Activated T-cell treated with anti-CD3 and anti-CD28 coated beads for 48 hours (primary cell): ENCODE measurements at places on chromosomes 5 and 9.
A peak's percentile ranks its signal among the peaks of the same experiment; 100 is the strongest.

DNA sequence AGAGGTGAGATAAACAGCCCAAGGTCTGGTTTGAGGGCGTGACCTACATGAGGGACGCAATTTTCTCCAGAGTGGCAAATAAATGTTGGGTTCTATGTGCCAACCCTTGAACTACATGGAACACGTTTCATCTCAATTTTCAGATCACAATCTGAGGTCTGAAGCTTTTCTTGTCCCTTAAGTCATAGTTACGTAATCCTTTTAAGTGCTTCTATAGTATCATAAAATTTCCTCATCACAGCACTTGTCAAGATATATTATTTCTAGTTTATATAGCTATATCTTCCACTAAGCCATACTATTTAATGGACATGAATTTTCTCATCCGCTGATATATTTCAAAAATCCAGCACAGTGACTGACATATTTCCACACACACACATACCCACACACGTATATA, 53.1 kb upstream of the GRIN3A start:
- DNase-seq, result no peak

GRCh38 chr5:128009403-128009802, 74.2 kb upstream of the SLC12A2 start:
- no peak for DNase-seq

DNA sequence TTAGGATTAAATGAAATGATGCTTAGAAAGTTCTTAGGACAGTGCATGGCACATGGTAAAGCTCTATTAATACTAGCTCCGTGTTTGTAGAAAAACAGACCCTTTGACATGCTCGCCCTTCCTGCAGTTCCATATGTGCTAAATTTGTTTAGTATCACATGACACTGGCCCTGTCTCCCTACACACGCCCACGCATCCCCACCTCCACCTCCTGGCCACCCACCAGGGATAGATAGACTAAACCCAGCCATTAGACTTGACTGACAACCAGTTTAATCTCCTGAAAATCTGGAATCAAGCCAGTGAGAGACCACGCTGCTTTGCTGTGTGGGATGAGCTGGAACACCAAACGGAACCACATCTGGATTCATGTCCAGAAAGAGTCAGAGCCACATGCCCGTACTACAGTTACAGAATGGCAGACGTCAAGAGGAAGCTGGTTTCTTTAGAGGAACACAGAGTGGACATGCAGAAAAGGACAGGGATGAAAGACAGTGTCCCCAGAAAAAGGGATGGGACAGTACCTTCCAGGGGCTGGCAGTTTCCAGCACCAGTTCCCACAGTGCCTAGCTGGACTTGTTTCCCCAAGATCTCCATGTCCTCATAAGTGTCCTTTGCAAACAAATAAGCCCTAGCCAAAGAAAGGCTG, 186.1 kb downstream of the PDZD2 start:
- no peak for DNase-seq

GRCh38 chr9:111983484-111983908, 86.9 kb downstream of the UGCG start:
- DNase-seq, result no peak

GRCh38 chr5:135398160-135398854, 724 bp downstream of the MACROH2A1 start:
- peak; percentile 29 for DNase-seq

DNA sequence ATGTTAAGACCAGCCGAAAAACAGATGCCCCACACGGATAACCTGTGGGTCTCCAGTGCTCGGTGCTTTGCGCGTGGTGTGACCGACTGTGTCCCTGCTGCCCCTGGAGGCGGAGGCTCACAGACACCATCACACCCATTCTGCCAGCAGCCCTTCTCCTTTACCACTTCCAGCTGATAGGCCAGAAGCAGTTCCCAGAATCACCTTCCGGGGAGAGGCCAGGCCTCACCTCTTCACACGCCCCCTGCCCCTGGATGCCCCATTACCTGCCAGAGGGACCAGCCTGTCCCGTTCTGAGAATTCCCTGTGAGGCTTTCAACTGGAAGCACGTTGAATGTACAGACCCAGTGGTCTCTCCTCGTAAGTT, 21.6 kb upstream of the LRRC14B start:
- DNase-seq, result no peak

- no peak for DNase-seq
These were observed 33.4 kb downstream of the SEMA5A start for GRCh38 chr5:9512457-9512856.

GRCh38 chr5:102853680-102854079, 98.6 kb downstream of the PAM start:
- no peak for DNase-seq

DNA sequence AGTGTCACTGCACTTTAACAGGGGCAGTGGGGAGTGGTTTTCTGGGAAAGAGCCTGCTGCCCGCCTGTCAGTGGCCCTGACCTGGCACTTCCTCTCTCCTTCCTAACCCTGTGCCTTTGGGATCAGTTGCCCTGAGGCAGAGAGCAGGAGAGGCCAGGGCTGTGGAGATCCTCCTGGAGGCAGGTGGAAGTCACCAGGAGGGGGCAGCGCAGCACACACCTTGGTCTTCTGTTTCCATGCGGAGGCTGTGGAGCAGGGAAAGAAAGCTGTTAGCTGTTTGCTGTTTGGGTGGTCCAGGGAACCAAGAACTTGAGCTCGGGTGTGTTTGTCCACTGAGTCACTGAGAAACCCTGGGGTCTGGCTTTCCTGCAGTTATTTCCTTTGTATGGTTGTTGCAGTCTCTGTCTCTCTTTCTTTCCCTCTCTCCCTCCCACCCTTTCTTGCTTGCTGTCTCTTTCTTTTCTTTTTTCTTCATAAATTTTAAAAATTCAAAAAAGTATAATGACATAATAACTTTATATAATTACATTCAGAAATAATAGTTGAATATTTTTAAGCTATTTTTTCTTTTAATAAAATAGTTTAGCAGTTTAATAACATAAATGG, 28.1 kb downstream of the NTRK2 start:
- DNase-seq, result peak; percentile 36

- no peak for DNase-seq
These were observed 229.7 kb upstream of the IRX4 start for GRCh38 chr5:2112173-2113025.

- DNase-seq, result no peak
These were observed 265.6 kb upstream of the FBXL7 start for GRCh38 chr5:15234366-15234765.

- DNase-seq, result no peak
These were observed 18.1 kb upstream of the ICE1 start for GRCh38 chr5:5404381-5404780.

DNA sequence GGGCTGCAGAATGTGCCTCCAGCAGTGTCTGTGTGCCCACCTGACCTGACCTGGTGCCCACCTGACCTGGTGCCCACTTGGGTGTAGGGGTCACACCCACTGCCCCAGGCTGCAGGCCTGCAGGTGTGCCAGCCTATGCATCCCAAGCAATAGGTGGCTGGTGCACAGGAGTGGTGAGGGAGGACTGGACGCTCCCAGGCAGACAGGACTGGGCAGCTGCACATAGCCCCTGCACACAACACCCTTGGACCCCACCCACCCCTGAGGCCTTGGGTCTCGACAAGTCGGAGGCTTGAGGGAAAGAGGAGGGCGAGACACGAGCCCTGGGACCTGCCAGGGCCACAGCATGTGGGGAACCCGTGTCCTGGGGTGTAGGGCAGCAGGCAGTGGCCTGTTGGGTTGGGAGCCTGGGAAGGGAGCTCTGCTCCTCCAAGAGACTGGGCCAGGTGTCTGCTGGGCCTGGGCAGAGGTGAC, 10.8 kb upstream of the NRARP start:
- DNase-seq, result no peak

DNA sequence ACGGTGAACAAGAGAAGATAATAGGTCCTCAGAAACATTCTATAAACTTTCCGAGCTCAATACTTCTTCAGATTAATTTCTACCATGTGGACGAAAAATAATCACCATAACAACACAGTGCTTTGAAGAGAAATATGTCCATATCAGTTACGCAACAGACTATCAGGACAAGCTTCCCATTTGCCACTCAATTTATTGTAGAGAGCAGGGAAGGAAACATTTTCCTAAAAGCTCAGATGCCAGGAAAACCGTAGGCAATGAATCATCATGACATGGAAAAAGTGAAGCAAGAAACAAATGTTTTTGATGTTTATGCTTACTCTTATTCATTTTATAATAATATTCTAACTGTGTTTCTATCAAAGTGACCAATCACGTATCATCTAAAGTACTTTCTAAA, 87.6 kb downstream of the S1PR3 start:
- no peak for DNase-seq

DNA sequence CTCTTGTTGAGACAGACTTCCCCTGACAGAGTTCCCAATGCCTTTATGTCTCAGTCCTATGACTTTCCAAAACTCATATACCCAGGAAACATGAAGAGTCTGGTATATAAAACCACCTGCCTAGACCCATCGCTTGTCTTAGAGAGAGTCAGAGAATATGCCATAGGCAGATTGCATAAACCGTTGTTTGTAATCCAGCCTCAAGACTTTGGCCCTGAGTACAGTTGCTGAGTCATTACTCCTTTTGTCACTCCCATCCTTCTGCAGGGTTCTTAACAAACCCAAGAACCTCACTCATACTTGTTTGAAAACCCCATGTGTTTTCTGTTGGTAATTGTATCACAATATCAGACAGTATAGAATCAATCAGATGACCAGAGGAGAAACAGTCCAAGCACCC, 616.3 kb downstream of the SLCO4C1 start:
- no peak for DNase-seq

DNA sequence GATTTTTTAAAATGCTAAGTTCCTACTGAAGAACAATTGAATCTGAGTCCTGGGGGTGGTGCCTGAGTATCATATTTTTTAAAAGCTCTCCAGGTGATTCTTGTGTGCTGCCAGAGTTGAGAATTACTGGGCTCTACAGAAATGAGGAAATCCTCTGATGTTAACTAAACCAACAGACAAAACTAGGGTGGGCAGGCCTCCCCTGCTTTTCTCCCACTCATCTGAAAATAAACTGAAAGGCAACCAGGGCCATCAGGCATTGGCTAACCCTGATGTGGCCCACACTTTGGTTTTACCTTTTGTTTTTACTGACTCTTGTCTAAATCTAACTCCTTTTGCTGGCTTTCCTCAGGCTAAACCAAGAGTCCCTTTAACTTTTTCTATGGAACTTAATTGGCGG, 13.3 kb upstream of the CTNNA1 start:
- no peak for DNase-seq

DNA sequence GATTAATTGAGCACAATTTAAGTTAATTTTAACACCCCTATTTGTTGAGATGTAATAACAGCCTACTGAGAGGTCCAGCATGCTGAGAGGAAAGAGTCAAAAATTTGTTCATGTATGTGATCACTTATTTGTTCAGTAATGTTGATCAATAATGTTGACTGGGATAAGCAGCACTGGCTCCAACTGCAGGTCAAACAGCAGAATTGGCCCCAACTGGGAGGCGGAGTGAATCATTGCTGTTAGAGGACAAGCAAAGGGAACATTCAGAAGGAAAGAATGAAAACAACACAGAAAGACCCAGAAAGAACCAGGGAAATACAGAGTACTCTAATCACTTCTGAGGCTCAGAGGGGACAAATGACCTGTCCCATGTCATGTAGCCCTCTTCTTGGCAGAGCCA, 221.1 kb downstream of the COMMD10 start:
- no peak for DNase-seq

DNA sequence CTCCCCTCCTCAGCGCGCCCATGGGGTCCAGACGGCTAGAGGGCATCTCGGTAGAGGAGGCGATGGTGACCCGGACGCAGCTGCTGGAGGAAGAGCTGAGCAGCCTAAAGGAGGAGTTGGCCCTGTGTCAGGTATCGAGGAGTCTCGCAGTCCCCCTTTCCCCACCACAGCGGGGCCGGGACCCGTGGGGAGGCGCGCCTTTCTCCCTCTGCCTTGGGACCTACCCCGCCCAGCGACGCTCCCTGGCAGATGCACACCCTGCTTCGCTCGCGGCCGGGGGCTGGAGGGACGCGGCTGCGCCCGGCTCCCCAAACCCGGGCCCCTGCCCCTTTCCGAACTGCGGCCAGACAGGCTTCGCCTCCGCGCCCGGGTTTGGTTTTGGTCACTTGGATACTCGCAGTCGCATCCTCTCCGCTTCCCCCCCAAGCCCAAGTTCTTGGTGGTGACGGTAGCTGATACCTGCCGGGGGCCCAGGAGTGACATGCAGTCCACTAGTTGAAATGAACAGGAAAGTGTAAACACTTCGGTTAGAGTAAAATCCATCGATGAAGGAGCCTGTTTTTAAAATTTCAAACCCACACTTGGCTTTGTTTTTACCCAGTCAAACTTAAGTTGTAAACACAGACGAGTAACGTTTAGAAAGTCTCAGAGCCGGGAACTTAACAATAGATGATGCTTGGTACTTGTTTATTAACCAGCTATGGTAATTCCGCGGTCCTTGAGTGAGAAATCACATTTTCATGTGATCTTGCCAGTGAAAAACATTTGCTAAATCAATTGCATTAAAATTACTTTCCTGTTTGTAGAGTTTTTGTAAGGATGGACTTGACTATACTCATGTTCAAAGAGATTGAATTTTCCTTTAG, 688 bp downstream of the CNTLN start:
- DNase-seq, result peak; percentile 15

DNA sequence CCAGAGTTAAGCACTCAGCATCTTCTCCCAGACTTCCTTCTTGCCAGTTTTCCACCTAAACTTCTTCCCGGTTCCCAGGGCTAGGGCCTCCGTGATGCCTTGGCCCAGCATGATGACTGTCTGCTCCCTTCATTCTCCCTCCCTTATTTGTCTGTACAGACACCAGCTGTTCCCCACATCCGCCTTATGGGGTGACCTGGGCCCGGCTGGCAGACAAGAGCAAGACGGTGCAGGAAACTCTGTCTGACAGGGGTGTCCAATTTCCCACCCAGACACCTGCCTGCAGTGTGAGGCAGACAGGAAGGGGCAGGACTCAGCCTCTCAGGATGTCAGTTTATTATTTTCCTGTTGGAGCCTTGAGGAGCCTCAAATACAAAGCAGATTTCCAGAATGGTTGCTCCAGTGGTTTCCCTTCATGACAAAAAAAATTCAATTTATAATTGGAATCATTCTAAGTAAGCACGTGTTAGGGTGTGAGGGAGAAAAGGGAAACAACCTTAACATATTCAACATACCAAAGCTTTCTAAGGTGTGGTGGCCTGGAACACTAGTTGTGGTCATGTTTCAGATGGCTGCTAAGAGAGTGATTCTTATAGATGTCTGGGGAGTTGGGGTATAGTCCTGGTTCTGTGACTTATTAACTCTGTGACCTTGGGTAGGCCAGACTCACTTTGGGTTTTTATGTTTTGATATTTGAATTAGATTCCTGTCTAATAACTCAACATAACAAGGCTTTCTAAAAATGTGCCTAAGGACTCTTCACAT, 234.5 kb downstream of the PAPPA start:
- no peak for DNase-seq

- DNase-seq, result no peak
These were observed 49.2 kb downstream of the ESM1 start for GRCh38 chr5:54936201-54936600.
